Heart left ventricle (tissue), 16 donors: ENCODE measurements at places on chromosomes 5 and 9. TPM values are rescaled to one million over a fixed set of nuclear protein-coding genes. Genes with fewer than 3 reads are reported as not detected.

Gene RAI14
- total RNA-seq, result 16.1 TPM

Gene OR1Q1
- total RNA-seq, result not detected

Gene IRGM
- total RNA-seq, result not detected

Gene ADGRD2
- total RNA-seq, result not detected

Gene AFAP1L1
- total RNA-seq, result 45.0 TPM

Gene IL9
- total RNA-seq, result not detected

Gene WNT8A
- total RNA-seq, result not detected

Gene ARID3C
- not detected for total RNA-seq

Gene PCDHA12
- 0.08 TPM for total RNA-seq

Gene CMBL
- total RNA-seq, result 12.4 TPM

Gene HSD17B3
- 1.9 TPM for total RNA-seq

Gene RGS7BP
- total RNA-seq, result 2.1 TPM

Gene TXNDC8
- not detected for total RNA-seq

Gene TRIM41
- total RNA-seq, result 24.4 TPM

Gene CDO1
- 24.1 TPM for total RNA-seq
